ENCODE measurements at places on chromosomes 2 and 18. TPM values are rescaled to one million over a fixed set of nuclear protein-coding genes. Genes with fewer than 3 reads are reported as not detected.

GRCh38 chr2:232541961-232542714 is 2.6 kb downstream of the CHRNG start:
- no peak for DNase-seq

- DNase-seq: no peak
These were observed 162.6 kb downstream of the SS18 start for GRCh38 chr18:25927830-25928229.

GRCh38 chr2:217705461-217705860 is 297.3 kb downstream of the TNS1 start:
- no peak for DNase-seq

GRCh38 chr18:159037-159652 is 788 bp downstream of the USP14 start:
- no peak for DNase-seq

GCKR gene
- not detected for total RNA-seq

Measured in cardiac septum (tissue), 1 donor.